ENCODE measurements at places on chromosomes 3 and 15.
A peak's percentile ranks its signal among the peaks of the same experiment; 100 is the strongest.

DNA sequence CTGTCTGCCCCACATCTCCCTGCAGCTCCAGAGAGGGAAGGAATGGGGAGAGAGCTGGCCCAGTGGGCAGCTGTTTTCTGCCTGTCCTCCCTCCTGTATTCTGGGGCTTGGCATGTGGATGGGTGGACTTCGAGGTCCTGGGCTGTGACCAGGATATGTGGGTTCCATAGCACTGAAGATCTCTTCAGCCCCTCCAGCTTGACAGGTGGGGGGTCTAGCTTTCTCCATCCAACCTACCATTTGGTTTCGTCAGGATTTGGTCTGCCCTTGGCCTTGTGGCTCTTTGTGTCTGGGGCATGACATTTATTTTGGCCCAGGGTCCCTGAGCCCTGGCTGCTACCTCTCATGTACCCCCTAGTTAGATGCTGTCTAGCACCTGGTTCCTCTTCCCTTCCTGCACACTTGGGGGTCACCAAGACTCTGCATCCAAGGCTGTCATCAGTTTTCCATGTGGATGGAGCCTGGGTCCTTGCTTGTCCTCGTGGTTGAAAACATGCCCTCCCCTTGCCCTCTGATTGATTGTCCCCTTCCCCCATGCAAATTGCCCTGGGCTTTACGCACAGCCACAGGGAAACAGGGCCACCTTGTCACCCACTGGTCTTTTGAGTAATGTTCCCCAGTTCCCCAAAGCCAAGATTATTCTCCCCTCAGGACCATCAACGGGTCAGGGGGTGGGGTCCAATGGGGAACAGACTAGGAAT is 3.2 kb downstream of the EPHB3 start:
- no peak for DNase-seq

DNA sequence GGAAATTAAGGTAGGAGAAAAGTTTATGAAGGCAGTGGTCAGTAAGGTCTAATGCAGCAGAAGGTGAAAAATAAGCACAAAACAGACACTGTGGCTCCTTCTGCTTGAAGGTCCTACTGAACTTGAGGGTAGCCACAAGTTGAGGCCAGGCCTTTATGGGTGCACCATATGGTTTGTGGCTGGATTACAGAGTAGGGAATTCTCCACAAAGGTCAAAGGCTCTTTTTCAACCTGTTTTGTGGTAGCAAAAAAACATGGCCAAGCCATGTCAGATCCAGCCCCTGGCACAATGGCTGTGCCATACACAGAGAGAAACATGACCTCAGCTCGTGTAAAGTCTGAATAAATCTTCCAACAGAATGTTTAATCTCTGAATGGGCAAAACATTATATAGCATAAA is 214.0 kb downstream of the SATB1 start:
- DNase-seq: no peak

- peak; percentile 60 for DNase-seq
These were observed 11.0 kb upstream of the ARL14 start for GRCh38 chr3:160665784-160666526.

DNA sequence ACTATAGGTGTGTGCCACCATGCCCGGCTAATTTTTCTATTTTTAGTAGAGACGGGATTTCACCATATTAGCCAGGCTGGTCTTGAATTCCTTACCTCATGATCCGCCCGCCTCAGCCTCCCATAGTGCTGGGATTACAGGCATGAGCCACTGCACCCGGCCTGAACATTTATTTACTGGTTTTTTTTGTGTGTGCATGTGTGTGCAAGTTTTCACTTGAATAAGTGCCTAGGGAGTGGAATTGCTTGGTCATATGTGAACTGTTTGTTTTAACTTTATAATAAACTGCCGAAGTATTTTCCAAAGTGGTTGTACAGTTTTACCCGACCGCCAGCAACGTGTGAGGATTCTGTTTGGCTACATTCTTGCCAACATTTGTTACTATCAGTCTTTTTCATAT is 14.1 kb downstream of the BBS4 start:
- no peak for DNase-seq

DNA sequence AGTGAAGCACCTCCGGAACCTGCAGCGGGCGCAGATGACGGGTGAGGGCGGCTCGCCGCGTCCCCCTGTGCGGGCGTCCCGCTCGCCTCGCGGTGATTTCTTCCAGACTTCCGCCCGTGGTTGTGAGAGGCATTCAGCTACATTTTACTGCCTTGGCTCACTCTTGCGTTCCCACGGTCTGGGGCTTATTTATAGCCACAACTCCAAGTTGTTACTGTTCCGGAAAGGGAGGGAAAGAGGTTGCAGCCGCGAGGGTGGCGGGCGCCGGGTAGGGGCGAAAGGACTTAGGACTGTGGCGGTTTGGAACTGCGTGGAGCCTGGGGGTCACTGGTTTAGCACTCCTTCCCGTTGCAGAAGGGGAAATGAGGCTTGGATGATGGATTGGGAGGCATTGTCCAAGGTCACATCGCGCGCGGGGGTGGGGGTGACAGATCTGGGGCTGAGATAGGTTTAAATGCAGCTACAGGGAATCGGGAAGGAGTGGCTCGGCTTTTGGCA is 1.1 kb downstream of the HES1 start:
- no peak for DNase-seq

- DNase-seq: no peak
These were observed 61.4 kb downstream of the GADL1 start for GRCh38 chr3:30832961-30833575.

GRCh38 chr3:140167600-140168281 is 232.8 kb downstream of the CLSTN2 start:
- no peak for DNase-seq

GRCh38 chr15:37109168-37109871 is 9.0 kb upstream of the MEIS2 start:
- no peak for DNase-seq
